ENCODE measurements at places on chromosomes 5 and 9.

DNA sequence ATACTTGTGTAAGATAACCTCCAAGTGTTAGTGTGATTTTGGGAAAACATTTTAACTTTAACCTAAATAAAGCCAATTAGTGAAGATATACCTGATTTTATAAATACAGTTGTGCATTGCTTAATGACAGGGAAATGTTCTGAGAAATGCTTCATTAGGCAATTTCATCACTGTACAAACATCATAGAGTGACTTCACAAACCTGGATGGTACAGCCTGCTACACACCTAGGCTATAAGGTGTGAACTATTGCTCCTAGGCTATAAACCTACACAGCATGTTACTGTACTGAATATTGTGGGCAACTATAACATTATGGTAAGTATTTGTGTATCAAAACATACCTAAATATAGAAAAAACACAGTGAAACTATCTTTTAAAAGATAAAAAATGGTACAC, 166.8 kb upstream of the TARS1 start:
- DNase-seq: no peak

- DNase-seq: no peak
Measured at GRCh38 chr5:93736284-93736683, 5.1 kb downstream of the POU5F2 start.

DNA sequence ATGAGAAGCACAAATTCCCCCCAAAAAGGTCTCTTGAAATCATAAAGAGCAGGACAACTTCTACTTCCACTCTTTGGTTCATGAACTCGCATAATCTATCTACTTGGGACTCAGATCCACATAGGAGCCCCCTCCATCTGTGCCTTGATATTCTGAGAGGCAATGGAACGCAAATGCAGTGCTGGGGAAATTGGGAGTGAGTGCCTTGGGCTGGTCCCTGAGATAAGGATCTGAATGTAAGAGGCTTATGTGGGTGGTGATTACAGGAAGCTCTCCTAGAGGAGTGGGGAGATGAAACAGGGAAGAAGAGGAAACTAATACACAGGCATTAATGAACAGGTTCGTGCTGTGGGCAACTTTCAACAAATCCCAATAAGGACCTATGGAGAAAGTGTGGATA, 285.6 kb downstream of the RASEF start:
- no peak for DNase-seq

DNA sequence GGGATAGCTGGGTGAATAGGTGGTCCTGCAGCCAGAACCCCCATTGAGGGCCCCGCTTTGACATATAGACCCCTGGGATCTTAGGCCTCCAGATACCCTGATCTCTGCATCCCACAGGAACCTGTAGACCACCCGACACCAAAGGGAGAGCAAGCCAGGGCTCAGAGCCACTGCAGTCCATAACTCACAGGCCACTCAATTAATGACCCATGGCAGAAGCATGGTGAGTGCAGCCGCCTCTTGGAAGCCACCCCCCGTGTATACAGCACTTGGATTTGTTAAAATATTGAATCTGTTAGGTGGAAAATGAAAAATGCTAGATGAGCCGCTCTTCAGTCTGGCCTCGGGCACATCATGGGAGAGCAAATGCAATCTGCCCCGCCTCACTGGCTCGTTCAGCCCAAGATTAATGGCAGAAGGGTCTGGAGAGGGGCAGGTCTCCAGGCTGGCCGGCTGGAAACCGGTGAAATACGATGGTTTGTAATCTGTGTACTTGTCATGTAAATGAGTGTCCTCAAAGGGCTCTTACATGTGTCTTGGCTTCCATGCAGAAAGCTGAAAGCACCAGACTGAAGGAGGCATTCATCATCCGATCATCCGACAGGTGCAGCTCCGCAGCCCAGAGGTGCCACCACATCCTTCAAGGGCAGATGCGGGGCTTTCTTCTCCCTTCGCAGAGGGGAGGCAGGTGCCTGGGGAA, 111.3 kb downstream of the OLFM1 start:
- DNase-seq: no peak

GRCh38 chr5:68409259-68409658, 193.7 kb downstream of the PIK3R1 start:
- DNase-seq: no peak

DNA sequence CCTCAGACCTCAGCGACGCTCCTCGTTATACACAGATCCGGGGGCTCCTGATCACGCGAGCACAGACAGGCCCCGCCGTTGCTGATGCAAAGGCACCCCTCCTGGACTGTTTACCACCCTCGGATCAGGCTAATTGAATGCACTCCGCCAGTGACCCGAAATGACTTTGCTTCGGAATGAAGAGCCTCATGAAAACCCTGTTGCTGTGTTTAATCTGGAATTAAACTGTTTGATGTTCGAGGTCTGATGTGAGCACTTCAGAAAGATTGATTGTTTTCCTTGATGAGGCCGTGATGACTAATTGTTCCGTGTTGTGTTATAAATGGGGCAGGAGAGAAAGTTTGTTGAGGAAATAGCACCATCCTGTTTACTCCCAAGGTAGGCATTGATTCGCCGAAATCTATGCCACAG, 190.5 kb upstream of the PPP1R26 start:
- peak; percentile 29 for DNase-seq

GRCh38 chr9:137772281-137772873, 105.2 kb upstream of the CACNA1B start:
- DNase-seq: peak; percentile 60

DNA sequence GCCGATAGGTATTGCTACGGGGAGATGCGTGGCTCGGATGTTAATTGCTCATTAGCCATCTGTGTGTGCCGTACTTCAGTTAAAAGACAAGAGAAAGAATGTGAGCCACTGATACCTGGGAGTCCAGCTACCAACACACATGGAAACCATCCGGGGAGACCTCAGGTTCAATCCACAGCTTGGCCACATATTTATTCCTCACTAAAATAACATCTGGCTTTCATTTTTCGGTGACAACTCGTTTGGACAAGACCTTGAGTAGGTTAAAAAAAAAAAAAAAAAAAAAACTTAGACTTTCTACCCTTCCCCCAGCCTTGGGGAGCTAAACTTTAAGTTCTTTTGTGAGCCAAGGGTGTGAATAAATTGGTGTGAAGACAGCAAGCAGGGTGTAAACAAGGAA, 84.1 kb downstream of the SLIT3 start:
- no peak for DNase-seq

DNA sequence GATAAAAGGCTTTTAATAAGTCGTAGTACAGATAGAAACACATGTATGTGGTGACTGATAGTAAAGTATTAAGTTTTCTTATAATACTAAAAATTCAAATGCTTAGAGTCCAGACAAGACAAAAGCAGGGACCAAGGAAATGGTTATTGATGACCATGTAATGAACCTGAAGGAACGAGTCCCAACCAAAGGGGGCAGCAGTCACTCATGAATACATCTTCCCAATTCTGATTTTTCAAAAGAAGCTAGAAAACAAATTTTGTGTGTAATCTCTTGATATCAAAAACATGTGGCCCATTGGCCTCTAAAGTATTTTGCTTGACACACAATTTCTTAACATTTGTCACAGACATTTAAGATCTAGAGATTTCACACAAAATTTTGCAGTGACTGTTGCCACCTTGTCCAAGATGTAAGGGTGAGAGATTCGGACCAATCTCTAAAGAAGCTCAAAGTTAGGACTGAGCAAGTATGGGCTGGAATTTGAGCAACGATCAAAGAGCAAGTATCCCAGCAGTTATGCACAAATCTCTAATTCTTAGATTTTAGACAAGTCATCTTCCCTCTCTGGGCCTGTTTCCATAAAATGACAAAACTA, 66.8 kb downstream of the ARL15 start:
- no peak for DNase-seq

DNA sequence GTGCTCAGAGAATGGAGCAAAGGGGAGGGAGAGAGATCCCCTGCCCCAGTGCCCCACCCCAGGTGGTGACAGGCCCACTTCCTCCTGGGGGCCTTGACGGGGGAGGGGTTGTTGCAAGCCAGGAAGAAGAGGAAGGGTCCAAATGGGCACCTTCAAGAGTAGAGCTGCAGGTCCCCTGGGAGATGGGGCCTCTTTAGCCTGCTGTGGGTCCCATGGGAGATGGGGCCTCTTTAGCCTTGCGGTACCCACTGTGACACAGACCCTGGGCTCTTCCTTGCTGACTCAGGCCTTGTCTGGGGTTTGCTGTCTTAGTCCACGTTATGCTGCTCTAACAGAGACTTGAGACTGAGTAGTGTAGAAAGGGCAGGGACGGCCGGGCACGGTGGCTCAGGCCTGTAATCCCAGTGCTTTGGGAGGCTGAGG, 9.6 kb upstream of the TOR4A start:
- DNase-seq: no peak

GRCh38 chr5:174612686-174613085, 111.7 kb upstream of the MSX2 start:
- DNase-seq: peak; percentile 45

DNA sequence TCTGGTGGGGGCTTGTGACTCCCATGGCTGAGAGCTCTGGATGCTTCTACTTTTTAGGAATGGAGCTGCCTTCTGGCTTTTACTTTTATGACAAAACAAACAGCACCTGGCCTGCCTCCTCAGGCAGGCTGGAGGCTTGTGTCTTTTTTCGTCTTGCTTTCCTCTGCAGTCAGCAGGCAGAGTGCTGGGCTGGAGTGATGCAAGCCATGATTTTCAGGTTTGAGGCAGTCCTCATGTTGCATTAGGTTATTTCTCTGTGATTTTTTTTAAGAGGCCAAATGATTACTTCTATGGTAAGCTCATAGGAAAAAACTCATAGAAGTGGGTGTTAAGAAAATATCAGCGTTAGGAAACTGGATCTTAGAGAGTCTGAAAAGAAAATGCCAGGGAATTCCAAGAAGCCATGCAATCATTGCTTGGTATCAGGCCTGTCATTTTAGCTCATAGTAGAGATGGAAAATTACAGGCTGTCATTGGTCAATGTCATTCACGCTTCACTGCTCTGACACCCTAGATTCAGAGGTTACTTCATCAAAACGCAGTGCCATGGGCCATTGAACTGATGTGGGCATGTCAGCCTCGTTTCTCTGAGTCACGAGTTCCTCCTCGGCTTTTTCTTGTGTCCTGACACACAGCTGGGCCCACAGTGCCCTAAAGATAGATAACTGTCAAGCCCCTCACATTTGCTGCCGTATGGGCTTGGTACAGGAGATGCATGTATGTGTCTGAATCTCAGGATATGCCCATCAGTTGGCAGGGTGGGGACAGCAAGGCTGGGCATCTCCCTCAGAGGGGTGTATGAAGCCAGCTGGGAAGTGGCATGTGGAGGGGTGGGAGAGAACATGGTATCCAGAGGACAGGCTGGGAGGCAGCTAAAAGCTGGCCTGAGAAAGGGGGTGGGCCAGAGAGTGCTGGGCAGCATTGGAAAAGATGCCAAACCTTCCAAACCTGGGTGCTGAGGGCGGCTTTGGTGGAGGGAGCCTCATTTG, 151.8 kb downstream of the HSPA4 start:
- no peak for DNase-seq

DNA sequence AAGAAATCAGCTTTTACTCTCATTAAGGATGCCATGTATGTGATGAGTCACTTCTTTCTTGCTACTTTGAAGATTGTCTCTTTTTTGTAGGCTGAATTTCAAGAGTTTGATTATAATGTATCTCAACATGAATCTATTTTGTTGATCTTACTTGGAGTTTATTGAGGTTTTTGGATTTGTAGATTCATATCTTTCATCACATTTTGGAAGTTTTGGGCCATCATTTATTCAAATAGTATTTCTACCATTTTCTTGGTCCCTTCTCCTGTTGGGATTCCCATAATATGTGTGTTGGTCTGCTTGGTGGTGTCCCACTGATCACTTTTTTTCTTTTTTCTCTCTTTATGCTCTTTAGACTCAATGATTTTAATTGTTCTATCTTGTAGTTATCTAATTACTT, 116.3 kb downstream of the CNTLN start:
- DNase-seq: no peak

DNA sequence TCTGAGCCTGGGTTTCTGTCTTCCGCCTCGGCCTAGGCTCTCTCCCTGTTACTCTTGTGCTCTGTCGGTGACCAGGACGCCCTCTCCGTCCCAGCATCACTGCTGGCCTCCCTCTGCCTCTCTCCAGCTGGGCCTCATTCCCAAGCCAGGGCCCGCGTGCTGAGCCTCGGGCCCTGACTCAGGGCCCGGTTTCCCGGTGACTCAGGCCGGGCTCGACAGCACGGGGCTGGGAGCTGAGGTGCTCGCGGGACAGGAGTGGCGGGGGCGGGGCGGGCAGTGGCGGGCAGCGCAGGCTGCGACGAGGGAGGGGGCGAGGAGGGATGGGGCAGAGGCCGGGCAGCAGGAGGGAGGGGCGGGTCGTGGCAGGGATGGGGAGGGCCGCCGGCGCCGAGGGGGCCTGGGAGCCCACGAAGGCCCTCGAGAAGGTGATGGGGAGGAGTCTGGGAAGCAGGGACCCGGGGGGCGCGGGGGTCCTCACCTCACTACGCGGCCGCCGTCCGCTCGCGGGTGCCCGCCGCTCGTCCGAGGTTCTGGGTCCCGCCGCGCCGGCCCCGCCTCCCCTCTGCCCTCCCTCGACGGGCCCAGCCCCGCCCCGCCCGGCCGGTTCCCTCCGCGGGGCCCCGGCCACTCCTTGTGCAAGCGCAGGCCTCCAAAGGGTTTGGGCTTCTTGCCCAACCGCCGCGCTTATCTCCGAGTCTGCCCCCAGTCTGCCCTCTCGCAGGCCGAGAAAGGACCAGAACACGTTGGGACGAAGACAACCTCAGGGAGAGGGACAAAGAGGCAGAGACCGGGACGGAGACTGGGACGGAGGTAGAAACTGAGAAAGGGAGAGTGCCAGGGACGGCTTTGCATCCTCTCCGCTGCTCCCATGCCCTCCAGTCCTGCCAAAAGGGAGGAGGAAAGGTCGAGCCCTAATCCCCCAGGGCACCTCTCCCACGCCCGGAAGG, at the start of gene ARAP3:
Gene ARAP3 (minus strand): TSS at position 536 of the 947 bp plus-strand sequence. CDS start 1,744 bp downstream, outside the sequence.
- DNase-seq: peak; percentile 95

- DNase-seq: peak; percentile 10
Measured at GRCh38 chr5:176731506-176732160, 78.7 kb upstream of the UNC5A start.

- no peak for DNase-seq
Measured at GRCh38 chr9:38478211-38478610, 54.0 kb upstream of the IGFBPL1 start.

DNA sequence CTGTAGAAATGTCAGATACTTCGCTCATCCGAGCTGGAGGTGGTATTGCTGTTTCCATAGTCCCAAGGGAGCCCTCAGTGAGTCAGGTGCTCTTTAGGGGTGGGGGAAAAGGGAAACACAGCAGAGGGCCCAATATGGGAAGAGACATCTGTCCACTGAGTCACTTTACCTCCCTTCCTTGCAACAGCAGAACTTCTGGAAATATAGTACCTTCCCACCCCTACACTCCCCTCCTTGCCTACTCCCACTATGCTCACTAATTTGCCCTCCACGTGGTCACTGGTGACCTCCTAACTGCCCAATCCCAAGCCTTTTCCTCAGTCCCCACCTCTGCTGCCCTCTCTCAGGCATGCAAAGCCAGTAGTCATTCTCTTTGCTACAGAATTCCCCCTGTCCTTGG, 1.9 kb downstream of the HK3 start:
- DNase-seq: no peak

- no peak for DNase-seq
Measured at GRCh38 chr9:84697042-84697441, 27.5 kb downstream of the NTRK2 start.

- DNase-seq: no peak
Measured at GRCh38 chr5:89759802-89760201, 649.8 kb downstream of the CETN3 start.

- DNase-seq: no peak
Measured at GRCh38 chr5:79236362-79236969, 535 bp downstream of the JMY start.

GRCh38 chr5:4720831-4721230, 419.3 kb upstream of the ADAMTS16 start:
- peak; percentile 78 for DNase-seq

GRCh38 chr9:137162505-137163364, 7.1 kb downstream of the LRRC26 start:
- DNase-seq: no peak

GRCh38 chr5:141692533-141692888, 10.5 kb upstream of the ARAP3 start:
- DNase-seq: no peak
